Right renal cortex interstitium (tissue), 3 donors: ENCODE measurements at places on chromosomes 2 and 18. TPM values are rescaled to one million over a fixed set of nuclear protein-coding genes. Genes with fewer than 3 reads are reported as not detected.

PIEZO2 gene
- polyA plus RNA-seq: 16.6 TPM

BMPR2 gene
- polyA plus RNA-seq: 69.6 TPM

SMCHD1 gene
- polyA plus RNA-seq: 67.7 TPM

SULT1C4 gene
- polyA plus RNA-seq: 47.8 TPM

CFAP65 gene
- polyA plus RNA-seq: 0.40 TPM

POTEC gene
- polyA plus RNA-seq: 0.07 TPM

DSC3 gene
- polyA plus RNA-seq: 4.4 TPM

RELCH gene
- 37.5 TPM for polyA plus RNA-seq

KATNAL2 gene
- 10.2 TPM for polyA plus RNA-seq

LOXL3 gene
- polyA plus RNA-seq: 9.9 TPM

DNA sequence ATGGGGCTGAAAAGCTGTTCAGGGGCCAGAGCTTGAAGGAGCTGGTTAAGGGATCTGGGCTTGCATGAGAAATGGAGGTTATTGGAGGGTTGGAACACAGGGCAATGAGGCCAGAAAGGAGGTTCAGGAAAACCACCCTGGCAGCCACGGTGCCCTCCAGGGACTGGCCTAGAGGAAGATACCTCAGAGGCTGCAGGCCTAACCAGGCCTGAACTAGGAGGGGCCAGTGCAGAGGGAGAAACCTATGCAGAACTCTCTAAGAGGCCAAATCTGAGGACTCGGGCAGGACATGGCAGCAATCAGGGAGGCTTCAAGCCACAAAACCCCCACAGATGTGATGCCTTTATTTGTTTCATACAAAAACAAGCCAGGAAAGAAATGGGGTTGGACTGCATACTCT, 66.8 kb downstream of the BIN1 start:
- no peak for DNase-seq

- DNase-seq: peak; percentile 88
Measured at GRCh38 chr2:231056453-231057416, at the start of gene PSMD1. PSMD1 (plus strand) TSS chr2:231056867; CDS start chr2:231057026, 159 bp downstream.

- DNase-seq: no peak
Measured at GRCh38 chr2:42169874-42170521, 845 bp downstream of the EML4 start.

GRCh38 chr18:44508474-44508873, 172.2 kb upstream of the SETBP1 start:
- no peak for DNase-seq

DNA sequence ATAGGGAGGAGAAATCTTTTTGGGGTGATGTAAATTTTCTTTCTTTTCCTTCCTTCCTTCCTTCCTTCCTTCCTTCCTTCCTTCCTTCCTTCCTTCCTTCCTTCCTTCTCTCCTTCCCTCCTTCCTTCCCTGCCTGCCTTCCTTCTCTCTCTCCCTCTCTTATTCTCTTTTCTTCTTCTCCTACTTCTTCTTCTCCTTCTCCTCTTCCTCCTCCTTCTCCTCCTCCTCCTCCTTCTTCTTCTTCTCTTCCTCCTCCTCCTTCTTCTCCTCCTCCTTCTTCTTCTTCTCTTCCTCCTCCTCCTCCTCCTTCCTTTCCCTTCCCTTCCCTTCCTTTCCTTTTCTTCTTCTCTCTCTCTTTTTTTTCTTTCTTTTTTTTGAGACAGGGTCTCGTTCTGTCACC, 59.9 kb downstream of the MYOM1 start:
- DNase-seq: no peak

- DNase-seq: no peak
Measured at GRCh38 chr2:55025082-55025481, 25.2 kb downstream of the RTN4 start.

GRCh38 chr2:62267696-62268095, 71.8 kb downstream of the B3GNT2 start:
- DNase-seq: no peak

DNA sequence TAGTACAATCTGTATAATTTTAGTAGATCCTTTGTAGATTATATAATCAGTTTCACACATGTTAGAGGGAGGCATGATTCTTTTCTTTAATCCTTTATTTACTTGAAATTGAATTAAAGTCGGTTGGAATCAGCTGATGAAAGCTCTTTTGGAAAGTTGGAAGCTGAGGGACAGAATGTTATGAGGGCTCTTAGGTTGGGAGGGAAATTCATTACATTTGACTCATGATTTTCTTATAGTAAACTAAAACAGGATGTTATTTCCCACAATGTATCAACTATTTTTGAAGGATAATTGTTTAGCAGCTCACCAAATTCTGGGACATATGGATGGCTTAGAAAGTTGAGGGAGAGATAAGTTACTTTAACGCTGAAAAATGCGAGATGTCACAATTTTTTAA, 52.7 kb upstream of the TMEFF2 start:
- DNase-seq: no peak

GRCh38 chr2:13474538-13474937, 757.8 kb downstream of the TRIB2 start:
- DNase-seq: no peak

GRCh38 chr2:2850859-2851258, 519.8 kb upstream of the MYT1L start:
- no peak for DNase-seq

DNA sequence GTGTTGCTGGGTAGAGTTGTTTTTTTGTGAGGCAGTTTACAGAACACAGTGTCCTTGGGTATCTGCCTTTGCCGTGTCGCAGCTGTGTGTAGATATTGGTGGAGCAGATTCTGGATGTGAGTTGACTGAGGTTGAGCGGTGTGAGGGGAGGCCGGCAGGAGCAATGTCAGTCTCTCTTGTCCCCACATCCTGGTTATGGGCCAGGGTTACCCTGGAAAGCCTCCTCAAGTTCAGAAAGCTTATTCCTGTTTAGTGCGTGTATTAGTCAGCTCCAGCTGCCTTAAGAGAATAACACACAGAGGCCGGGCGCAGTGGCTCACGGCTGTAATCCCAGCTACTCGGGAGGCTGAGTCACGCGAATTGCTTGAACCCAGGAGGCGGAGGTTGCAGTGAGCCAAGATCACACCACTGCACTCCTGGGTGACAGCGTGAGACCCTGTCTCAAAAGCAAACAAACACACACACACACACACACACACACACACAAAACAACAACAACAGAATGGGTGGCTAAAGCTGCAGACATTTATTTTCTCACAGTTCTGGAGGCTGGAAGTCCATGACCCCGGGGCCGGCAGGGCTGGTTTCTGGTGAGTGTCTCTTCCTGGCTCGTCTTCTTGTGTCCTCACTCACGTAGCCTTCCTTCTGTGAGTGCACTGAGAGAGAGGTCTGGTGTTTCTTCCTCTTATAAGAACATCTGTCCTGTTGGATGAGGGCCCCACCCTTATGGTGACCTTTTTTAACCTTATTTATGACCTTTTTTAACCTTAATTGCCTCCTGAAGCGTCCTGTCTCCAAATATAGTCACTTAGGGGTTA, 5.1 kb downstream of the NCK2 start:
- DNase-seq: no peak

DNA sequence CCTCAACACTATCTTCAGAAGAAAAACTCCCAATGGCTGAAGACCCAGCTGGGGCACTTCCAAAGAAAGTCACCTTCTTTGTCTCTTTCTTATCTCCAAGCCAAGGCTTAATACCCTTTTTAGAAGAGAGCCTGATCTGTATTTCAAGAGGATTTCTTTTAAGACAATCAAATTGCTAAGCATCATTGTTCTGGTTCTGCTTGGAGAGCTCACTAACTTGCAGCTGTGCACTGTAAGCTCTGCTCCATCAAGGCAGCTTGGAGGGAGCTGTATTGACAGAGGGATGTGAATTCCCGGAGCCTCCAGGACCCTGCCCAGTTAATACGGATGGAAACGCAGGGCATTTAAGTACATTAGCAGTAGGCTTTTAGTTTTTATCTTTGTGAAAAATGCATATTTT, 253.1 kb downstream of the TDRD15 start:
- DNase-seq: no peak
